ENCODE measurements at places on chromosomes 2 and 18.

DNA sequence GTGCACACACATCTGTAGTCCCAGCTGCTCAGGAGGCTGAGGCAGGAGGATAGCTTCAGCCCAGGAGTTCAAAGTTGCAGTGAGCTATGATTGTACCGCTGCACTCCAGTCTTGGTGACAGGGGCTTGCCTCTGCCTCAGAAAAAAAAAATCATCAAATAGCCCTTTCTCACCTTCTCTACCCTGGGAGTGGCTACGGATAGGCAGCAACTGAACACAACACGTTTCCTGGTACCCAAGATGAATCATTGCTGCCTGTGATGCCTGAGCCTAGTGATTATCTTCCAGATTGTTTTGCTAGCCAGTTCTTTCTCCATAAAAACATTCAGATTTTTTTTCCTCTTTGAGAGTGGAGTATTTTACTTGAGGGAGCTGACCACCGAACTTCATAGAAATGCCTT, 13.5 kb downstream of the INPP4A start:
- DNase-seq, result no peak

DNA sequence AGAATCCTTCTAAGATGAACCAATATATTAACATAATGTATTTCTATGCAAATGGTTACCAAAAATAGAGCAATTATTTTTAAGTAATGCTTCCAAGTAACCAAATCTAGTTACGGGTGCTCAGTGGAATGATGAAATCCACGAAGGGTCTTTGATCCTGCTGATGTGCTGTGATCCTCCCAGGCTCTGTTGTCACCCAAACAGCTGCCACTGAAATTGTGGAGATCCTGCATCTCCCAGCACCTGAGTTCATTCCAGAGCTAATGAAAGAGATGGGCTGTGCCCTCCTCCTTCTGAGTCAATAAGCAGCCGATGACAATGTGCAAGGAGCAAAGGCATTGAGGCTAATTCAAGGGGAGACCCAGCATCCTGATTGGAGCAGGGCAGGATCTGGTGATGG, 362.4 kb upstream of the SOX11 start:
- no peak for DNase-seq

DNA sequence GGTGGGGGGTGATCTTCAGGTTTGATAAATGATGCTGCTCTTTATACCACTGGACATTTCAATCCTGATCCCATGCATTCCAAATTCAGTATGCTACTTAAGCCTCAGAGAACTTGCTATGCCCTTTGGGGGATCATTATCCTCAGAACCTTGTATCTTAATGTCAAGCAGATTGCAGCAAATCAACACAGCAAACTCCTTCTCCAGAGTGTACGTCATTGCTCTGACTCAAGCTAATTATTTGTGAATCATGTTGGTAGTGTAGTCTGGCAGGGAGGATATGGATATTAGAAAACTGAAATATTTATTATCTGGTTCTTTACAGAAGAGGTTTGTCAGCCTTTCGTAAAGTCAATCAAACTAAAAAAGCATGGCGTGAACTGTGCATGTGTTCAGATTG, 562.5 kb upstream of the FAM98A start:
- no peak for DNase-seq

DNA sequence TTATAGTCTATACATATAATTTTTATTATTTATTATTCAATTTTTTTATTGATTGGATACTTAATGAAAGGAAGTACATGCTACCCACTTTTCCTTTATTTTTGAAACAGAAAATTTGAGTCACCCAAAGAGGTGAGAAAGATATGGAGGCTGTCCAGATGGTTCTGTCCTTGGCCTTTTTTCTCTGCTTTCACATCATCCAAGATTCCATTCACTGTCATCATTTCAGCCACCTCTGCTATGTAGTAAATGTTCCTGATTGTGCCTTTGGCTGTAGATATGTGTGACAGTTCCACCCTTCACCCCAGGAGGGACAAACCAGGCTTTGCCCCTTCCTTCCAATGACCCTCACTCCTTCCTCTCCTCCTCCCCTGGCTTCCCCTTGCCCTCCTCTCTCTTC, 675.7 kb upstream of the ID2 start:
- DNase-seq, result no peak

GRCh38 chr18:48095726-48096125, 165.3 kb upstream of the SMAD2 start:
- DNase-seq, result no peak

DNA sequence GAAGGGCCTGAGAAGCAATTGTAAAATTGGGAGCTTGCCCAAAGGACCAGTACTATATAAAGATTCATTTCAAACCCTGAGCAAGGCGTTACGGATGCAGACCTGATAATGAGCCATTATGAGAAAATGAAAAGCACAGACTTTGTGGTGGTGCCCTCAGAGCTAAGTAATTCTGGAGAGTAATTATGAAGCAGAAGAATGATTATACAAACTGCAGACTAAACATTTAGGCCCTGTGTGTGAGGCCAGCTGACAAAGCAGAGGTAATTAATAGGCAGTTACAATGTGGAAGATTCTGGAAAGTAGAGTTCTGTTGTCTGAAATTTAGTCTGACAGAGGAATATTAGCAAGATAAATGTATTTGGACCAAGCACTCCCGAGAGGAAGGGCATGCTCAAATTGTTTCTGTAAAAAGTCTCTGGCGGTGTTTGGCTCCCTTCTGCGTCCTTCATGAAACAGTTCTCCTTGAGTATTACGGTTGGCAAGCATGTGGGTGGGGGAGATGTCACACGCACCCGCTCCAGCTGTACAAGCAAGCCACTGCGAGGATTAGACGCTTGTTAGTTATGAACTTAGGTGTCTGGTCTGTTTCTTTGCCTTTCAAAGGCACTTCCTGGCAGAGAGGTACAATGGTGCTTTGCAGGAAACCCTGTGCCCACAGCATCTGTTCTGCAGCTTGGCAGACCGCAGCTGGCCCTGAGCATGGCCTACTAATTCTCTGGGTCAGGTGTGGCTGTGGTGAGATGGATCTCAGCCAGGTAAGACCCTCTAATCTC, 45.5 kb downstream of the CDC42EP3 start:
- DNase-seq, result no peak

GRCh38 chr2:137467246-137467862, 496.9 kb upstream of the HNMT start:
- no peak for DNase-seq

- DNase-seq, result no peak
Observed at GRCh38 chr2:47129191-47129706, 25.9 kb downstream of the STPG4 start.

DNA sequence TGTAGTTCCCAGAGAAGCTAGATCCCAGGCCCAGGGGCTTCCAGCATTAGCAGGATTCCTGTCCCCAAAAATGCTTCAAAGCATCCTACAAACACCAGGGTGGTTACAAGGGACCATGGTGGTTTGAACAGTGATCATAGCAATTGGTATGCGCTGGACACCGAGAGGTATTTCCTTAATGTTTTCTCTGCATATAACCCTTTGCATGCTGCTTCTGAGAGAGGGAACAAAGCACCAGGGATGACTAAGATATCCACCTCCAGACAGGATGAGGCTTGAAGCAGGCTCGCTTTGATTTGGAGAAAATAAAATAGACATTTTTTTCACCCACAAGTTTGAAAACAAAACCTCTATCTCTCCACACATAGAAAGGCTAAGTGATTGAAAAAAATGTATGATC, 50.5 kb upstream of the TSPYL6 start:
- DNase-seq, result no peak

DNA sequence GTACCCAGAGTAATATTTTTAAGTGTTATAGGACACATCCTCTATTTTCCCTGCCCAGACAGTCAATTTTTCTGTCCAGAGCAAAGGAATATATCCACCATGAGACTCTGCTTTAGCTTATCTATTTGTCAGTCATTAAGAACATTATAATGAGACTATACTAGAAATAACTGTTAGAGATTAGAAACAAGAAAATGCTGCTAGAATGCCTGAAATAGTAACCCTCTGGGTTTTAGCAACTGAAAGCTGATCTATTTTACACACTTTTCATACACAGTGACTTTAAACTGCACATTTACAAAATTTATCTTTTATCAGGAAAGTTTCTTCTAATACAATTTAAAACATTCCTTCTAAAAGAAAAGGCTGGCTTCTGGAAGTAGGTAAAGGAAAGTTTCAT, 39.6 kb downstream of the MBD2 start:
- DNase-seq, result no peak

GRCh38 chr2:182716650-182716979, 558 bp downstream of the DNAJC10 start:
- no peak for DNase-seq

DNA sequence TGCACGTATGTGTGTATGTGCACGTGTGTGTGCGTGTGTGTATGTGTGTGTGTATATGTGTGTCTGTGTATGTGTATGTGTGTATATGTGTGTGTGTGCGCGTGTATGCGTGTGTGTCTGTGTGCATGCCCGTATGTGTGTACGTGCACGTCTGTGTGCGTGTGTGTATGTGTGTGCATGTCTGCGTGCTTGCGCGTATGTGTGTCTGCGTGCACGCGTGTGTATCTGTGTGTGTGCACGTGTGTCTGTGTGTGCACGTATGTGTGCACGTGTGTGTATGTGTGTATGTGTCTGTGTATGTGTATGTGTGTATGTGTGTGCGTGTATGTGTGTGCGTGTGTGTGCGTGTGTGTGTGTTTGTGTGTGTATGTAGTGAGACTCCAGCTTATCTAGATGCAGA, 97.5 kb upstream of the SPATS2L start:
- DNase-seq, result no peak

All from stimulated activated CD4-positive, alpha-beta T cell treated with anti-CD3 and anti-CD28 coated beads, Interleukin-1b, Interleukin-23, amount 100 ng/mL, for 1 hour (primary cell).